ENCODE measurements at places on chromosomes 7 and 10.

DNA sequence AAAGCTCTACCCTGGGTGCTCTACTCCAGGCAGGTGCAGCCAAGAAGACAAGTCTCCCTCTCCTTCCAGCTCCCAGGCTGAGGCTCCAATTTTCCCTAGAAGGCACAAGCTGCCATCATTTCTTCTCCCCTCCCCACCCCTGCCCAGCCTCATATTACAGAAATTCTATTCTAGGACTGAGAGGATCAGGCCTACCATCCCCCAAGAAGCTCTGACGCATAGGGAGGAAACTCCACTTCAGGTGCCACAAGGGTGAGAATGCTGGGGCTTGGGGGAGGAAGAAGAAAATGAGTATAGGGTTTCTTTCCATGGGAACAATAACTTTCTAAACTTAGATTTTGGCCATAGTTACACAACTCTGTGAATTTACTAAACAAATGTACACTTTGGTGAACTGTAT, 35.3 kb downstream of the FEZF1 start:
- no peak for DNase-seq

GRCh38 chr10:53719658-53720057, 947.1 kb upstream of the MBL2 start:
- DNase-seq = no peak

GRCh38 chr10:121284936-121285335, 313.3 kb downstream of the FGFR2 start:
- no peak for DNase-seq

DNA sequence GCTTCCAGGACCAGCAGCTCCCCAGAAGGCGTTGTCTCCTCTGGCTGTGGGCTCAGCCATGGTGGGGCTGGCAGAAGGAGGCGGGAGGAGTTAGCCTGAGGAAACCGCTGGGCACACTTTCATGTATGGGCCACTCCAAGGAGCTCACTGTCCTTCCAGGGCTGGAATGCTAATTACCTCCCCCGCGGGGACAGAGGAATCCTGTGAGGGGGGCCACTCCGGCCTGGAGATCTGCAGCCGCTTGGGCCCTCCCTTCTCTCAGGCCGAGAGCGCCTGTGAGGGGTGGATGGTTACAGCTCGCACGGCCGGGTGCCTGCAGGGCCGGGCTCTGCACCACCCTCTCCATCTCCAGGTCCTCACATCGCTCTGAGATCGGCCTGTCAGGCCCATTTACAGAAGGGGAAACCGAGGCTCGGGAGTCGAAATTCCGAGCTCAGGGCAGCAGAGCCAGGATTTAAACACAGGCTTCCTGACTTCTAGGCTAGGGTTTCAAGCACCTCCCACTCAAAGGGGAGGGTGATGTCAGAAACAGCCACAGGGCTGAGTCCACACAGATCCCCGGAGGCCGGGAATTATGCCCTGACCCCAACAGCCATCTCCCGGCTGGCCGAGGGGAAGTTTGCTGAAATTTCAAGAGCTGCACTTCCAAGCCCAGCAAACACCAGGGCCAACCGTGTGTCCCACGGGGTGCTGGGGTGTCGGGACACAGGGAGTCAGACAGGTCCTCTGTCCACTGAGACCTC, 59.1 kb downstream of the PDGFA start:
- DNase-seq = no peak

GRCh38 chr7:4151524-4151923, 530.6 kb upstream of the FOXK1 start:
- no peak for DNase-seq

GRCh38 chr10:71337219-71337701, 18.2 kb downstream of the SLC29A3 start:
- DNase-seq = no peak

DNA sequence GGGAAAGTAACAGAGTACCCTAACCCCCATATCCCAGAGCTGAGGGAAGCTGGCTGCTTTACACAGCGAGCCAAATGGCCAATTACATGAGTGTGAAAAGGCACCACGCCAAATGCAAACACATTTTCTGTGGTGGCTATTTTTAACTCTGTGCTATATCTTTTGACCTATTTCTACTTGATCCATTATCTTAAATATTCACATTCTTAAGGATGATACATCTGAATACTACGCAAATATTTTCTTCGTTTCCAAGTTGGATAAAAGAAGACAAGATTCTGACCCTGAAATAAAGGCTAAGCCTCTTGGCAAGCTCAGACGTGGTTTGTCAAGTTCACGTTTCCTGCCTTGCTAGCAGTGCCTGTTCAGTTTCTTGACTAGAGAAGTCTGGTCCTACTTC, 146.7 kb upstream of the TMEM196 start:
- no peak for DNase-seq

GRCh38 chr7:28389504-28390395, 22.6 kb upstream of the CREB5 start:
- no peak for DNase-seq

- DNase-seq = no peak
Measured at GRCh38 chr7:42617806-42618457, 293.9 kb downstream of the C7orf25 start.

- DNase-seq = no peak
Measured at GRCh38 chr7:11434366-11434765, 397.6 kb downstream of the THSD7A start.

GRCh38 chr10:85548034-85548433, 818.6 kb downstream of the GRID1 start:
- DNase-seq = peak; percentile 48

DNA sequence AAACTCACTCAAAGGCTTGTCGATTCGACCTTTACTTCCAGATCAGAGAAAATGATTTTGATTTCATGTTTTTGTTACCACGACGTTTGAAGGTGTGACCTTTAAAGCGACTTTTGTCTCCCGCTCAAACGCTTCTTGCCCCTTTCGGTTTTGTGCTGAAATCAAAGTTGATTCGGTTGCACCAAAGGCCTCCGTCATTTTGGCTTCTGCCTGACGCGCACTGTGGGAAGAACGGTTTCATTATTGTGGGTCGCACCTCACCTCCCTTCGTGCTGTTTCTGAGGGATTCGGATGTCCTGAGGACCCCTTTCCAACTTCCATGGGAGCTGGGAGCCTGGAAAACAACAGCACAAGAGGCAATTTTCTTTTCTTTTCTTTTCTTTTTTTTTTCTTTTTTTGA, 176.9 kb downstream of the DNAJB6 start:
- DNase-seq = no peak
